ENCODE measurements at places on chromosomes 5 and 9.
A peak's percentile ranks its signal among the peaks of the same experiment; 100 is the strongest.

- DNase-seq = no peak
Observed at GRCh38 chr5:143066556-143067281, 296.5 kb downstream of the ARHGAP26 start.

DNA sequence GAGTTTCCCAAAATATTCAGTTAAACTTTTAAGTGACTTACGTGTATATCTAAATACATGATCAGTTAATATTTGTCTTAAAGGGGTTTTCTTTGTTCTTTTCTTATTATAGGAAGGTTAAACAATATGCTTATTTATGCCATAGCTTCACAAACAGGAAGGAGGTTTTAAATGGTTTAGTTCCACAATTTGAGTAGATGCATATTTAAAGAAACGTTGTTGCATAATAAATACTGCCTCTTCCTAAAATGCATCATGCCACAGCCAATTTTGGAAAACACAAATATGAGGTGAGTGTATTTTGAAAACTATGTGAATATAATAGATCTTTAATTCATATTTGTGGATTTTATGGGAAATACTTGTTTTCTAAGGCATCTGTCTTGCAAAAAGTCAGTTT is 2.5 kb upstream of the ADRB2 start:
- no peak for DNase-seq

DNA sequence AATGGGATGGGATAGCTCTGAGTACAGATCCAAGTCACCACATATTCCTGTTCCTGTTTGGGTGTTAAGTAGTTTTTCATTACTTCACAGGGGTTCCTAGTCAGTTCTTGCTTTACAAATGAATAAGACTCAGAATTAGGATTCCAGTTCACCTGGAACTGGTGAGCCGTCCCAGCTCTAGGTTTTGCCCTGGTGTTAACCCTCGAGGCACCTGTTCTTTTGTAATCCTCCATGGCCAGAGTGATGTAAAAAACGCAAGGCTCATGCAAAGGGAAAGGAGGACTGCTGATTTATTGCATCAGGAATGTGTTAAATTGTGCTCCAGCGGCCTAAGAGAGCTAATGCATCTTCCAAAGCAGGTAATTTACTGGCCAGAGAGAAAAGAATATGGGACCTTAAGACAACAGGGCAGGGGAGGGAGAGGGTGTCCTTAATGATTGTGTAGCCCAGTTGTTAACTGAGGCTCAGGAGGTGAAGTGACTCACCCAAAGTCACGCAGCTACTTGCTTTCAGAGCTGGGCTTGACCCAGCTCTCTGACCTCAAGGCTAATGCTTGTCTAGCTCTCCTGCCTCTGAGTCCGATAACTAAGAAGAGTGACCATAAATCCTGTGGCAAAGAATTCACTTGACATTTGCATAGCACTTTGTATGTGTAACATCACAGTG is 70.5 kb downstream of the DMRT2 start:
- DNase-seq = no peak

GRCh38 chr5:73129143-73129542 is 8.8 kb downstream of the TMEM171 start:
- no peak for DNase-seq

DNA sequence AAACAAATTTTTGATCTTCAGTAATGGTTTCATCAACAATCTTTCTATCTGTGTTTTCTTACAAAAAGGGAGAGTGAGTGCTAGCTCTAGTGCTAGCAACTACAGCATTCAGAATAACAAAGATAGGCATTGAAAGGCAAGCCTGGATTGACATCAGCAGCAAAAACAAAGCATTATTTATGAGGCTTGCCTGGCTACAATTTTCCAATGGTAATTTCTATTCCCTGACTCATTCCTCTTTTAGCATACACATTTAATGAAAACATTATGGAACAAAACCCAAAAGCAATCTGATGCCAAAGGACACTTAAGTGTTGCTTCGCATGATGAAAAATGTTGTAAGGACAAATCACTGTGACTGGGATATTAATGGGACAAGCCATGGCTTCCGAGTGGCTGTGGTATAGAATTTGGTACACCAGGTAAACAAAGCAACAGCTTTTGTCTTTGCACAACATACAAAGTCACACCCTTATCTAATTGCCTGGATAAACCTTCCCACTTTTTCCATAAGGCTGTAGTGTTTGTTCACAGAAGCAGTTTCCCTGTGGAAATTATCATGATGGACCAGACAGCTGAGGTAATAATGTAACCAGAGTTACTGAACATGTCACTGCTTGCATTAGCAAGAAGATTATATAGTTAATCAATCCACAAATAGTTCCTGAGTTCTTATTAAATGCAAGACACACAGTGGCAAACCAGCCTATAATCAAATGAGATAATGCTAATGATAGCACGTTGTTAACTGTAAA is 179.8 kb upstream of the EDIL3 start:
- no peak for DNase-seq

GRCh38 chr9:17063535-17064135 is 71.2 kb upstream of the CNTLN start:
- no peak for DNase-seq

DNA sequence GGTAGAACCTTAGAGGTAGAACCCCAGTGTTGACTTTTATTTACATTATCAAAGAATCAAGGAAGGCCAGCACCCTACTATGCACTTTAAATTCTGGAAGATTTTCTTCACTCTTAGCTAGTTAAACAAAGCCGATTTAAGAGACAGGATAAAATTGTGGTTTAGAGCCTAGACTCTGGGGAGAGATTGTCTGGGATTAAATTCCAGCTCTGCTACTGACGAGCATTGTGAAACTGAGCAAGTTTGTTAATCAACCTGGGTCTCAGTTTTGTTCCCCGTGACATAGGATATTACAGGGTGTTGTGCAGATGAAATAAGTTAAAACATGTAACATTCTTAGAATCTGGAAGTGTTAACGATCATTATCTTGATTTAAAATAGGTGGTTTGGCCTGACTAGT is 83.5 kb downstream of the FEM1C start:
- no peak for DNase-seq

- peak; percentile 87 for DNase-seq
Observed at GRCh38 chr9:133113949-133114885, 6.8 kb downstream of the RALGDS start.

DNA sequence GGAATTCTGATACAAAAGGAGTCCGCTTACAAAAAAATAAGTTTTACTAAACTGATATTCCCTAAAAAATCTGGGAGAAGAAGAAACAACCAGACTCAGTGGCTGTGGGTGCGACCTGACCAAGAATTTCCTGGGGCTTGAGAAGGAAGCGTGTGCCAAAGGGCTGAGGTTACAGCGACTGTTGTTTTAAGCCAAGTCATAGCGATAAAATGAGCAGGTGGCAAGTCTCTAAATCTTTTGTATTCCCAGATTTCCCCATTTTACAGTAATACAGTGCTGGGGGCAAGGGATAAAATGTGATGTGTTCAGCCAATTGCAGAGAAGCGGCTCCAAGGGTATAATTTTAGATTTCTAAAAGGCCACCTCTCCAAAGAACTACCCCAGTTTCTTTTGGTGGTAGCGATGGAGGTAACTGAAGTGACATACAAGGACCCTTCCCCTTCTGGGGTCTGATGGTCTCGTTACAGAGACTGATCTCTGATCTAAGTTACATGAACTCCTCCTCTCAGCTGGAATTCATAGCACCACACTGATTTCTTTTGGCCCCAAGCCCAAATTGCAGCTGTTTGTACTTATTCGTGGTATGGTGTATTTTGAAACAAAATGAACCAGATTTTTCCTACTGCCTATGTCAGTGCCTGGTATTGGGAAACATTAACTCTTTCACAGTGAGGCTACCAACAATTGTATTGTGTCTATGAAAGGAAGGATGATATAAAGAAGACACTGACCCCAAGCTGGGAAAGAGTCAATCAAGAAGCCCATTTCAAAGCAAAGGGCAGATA is 41.6 kb downstream of the LPAR1 start:
- DNase-seq = no peak

DNA sequence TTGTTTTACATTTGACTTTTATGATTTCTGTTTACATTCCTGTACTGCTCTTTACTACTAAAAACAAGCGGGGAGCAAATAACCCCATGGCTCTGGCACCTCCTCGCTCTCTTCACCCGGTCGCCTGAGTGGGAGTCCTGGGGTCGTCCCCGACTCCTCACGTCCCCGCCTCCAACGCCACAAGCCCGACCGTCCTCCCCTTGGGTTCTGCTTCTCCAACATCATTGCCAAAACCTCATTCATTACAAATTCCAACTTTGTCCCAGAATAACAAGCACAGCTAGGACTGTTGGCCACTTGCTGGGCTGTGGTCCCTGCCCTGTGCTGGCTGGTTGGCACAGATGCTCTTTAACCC is 35.1 kb downstream of the MRPL36 start:
- no peak for DNase-seq

DNA sequence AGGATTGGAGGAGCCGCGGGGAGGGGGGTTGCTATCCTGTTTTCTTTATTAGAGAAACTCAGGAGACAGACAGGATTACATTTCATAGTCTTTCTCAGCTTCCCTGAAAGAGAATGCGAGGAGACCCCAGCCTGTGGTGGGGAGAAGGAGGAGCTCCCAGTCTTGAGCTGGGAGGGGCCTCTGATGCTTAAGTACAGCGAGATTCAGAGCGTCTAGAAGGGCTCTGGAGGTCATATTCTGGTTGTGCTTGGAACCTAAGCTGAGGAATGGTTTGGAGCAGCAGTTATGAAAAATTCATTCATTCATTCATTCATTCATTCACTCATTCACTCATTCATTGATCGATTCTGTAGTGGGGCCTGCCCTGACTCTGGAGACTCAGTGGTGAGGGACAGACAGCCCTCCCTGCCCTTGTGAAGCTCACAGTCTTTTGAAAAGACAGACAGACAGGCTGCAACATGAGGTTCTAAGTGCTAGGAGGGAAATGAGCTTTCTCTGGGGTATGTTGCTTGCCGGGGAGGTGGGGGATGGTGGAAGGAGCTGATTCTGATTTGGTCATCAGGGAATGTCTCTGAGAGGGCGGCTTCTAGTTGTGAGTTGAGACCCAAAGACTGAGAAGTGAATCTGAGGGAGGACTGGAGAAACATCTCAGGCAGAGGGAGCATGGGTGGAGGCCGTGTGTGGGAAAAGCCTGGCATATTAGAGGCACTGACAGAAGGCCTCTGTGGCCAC is 2.5 kb upstream of the SPRY4 start:
- DNase-seq = no peak

DNA sequence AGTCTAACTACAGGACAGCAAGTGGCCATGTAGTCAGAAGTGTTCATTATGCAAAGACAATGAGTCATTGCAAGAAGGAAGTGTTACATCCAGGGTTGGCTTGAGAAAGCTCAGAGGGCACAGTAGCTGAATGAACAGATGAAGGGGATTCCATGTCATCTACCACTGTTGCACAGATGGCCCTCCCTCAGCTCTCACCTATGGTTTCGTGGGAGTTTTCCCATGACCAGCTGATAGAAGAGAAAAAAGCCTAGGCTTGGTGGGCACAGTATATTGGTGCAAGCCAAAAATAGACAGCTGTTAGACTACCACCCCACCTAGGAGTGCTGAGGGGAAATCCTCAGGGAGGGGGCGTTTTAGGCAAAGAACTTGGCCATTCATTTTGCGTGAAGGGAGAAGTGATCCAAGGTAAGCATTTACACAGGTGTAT is 217.0 kb downstream of the DMRT2 start:
- no peak for DNase-seq

- no peak for DNase-seq
Observed at GRCh38 chr9:92525306-92525705, 10.5 kb downstream of the ECM2 start.

DNA sequence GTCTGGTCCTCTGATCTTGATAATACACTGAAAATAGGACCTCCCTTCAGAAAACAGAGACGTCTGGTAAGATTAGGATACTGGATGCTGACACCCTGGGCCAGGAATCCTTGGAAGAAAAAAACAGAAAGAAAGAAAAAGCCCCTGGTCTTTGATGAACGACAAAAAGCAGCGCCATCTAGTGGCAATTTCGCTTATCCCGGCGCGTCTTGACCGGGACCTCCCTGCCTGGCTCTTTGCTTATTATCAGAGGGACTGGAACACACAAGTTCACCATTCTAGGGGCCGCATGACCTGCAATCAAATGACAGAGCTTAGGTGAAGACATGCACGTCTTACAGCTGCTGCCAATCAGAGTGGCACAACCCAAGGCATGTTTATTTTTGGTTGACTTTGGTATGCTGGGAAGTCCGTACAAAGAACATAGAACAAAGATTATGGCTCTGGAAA is 114.9 kb upstream of the NFIB start:
- peak; percentile 54 for DNase-seq

DNA sequence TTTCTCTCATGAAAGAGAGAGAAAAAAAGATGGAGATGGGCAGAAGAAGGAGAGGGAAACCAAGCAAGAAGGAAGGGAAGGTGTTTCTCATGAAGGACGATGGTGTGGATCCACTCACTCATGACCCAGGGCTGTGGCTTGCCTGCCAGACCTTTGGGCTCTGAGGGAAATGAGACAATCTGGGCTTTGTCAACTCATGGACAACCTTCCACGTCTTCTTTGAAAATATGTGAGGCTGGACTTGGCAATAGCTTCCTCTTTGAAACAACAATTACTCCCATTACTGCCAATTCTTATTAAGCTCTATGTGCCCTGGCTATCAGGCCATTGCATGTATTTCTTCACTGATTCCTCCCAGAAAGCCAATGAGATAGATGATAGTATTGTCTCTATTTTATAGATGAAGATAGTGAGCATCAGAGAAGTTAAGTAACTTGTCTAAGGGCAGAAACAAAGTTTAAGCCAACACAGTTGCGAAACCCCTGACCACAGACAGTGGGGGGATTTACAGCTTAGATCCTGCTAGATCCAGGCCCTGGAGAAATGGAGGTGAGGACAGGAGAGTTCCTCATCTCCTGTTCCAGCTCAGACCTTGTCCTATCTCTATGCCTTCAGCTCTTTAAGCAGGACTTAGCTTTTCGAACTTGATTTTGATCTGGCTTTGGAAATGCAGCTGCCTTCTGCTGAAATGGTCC is 132.4 kb downstream of the GCNT1 start:
- DNase-seq = no peak

GRCh38 chr5:13357929-13358328 is 586.6 kb downstream of the DNAH5 start:
- DNase-seq = no peak

DNA sequence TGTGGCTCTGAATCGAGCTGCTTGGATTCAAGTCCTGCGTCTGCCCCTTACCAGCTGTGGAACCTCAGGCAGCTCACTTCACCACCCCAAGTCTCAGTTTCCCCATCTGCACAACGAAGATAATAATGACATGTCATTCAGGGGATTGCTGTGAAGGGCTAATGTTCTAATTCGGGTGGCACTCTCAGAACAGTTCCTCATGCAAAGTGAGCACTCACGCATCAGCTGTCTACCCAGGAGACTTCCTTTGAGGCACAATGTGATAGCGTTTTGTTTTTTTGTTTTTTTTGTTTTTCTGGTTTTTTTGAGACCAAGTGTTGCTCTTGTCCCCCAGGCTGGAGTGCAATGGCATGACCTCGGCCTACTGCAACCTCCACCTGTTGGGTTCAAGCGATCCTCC is 56.4 kb downstream of the NTNG2 start:
- DNase-seq = no peak

GRCh38 chr5:155651-156410 is 35.5 kb upstream of the LRRC14B start:
- DNase-seq = no peak

- no peak for DNase-seq
Observed at GRCh38 chr5:88674356-88675167, 208.4 kb downstream of the MEF2C start.

GRCh38 chr9:16217943-16218701 is 652.3 kb downstream of the BNC2 start:
- DNase-seq = no peak

- DNase-seq = no peak
Observed at GRCh38 chr5:145554399-145554798, 280.7 kb downstream of the PRELID2 start.

GRCh38 chr9:35862328-35862727 is 7.9 kb downstream of the OR13J1 start:
- no peak for DNase-seq
